ENCODE measurements at places on chromosomes 12 and 14.
A peak's percentile ranks its signal among the peaks of the same experiment; 100 is the strongest.

GRCh38 chr14:102655137-102655536, 62.7 kb downstream of the RCOR1 start:
- no peak for DNase-seq

DNA sequence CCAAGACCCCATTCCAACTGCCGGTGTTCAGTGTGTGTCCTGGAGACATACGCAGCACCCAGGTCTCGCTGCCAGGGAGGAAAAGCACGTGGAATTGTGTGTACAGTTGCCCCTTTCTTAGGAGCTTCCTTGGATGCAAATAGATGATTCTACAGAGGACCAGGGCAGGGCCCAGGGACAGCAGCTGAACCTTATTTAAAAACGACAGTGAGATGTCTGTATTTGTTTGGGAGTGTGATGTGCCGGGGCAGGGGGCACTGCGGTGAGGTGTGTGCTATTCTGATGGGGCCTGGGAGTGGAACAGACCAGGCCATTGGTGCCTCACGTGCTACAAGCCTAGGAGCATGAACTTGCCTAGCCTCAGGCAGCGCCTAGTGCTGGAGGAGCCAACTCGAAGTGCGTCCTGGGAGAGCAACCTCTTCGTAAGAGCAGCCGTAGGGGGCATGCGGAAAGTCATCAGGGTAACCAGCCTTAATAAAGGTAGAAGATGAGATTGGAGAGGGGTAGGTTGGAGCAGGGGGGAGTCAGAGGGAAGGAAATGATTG, 98.3 kb upstream of the ESRRB start:
- no peak for DNase-seq

- no peak for DNase-seq
These were observed 388.6 kb downstream of the RAD51B start for GRCh38 chr14:68208218-68208617.

- no peak for DNase-seq
These were observed 196.9 kb downstream of the BCL11B start for GRCh38 chr14:99075061-99075460.

- no peak for DNase-seq
These were observed 18.3 kb downstream of the TMEM106C start for GRCh38 chr12:47981496-47982260.

DNA sequence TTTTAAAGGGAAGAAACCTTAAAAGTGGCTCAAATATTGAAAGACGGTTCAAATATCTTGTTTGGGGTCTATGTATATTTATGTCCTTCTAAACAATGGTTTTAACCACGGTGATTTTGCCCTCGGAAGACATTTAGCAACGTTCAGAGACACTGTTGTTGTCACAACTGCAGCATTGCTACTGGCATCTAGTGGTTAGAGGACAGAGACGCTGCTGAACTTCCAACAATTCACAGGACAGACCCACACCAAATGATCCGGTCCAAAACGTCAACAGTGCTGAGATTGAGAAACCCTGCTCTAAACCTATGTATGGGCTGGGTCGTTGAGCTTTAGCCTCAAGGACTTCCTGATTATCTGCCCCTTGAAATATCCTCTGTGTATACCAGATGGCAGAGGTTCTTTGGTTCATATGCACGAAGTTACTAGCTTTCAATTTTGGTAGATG, 1.7 kb downstream of the ANGEL1 start:
- DNase-seq, result peak; percentile 8

DNA sequence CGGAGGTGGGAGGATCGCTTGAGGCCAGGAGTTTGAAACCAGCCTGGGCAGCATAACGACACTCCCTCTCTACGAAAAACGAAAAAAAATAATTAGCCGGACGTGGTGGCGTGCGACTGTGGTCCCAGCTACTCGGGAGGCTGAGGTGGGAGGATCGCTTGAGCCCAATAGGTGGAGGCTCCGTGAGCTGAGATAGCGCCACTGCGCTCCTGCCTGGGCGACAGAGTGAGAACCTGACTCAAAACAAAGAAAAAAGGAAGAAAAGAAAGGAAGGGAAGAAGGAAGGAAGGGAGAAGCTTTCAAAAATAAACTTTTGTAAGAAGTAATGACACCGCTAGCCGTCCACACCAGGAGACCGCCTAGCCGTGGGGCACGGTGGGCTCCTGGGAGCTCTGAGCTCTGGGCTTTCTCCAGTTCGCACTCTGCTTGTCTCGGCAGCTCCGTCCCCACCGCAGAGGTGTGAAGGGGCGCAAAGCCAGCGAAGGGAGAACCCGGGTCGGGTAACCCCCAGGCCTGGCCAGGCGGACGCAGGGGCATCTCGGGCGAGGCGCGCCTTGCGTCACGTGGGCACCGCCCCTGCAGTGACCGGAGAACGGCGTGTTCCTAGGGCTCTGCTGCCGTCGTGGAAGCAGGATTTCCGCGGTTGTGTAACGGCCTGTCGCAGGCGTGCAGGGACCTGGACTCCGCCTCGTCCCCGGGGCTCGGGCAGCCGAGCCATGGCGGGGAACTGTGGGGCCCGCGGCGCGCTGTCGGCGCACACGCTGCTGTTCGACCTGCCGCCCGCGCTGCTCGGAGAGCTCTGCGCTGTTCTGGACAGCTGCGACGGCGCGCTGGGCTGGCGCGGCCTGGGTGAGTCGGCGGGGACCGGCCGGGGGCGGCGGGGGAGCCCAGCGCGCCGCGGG, at the start of gene IRAK3:
IRAK3 (plus strand) TSS at position 631 of the 902 bp plus-strand sequence; CDS start at position 717, 86 bp downstream.
- DNase-seq, result no peak

DNA sequence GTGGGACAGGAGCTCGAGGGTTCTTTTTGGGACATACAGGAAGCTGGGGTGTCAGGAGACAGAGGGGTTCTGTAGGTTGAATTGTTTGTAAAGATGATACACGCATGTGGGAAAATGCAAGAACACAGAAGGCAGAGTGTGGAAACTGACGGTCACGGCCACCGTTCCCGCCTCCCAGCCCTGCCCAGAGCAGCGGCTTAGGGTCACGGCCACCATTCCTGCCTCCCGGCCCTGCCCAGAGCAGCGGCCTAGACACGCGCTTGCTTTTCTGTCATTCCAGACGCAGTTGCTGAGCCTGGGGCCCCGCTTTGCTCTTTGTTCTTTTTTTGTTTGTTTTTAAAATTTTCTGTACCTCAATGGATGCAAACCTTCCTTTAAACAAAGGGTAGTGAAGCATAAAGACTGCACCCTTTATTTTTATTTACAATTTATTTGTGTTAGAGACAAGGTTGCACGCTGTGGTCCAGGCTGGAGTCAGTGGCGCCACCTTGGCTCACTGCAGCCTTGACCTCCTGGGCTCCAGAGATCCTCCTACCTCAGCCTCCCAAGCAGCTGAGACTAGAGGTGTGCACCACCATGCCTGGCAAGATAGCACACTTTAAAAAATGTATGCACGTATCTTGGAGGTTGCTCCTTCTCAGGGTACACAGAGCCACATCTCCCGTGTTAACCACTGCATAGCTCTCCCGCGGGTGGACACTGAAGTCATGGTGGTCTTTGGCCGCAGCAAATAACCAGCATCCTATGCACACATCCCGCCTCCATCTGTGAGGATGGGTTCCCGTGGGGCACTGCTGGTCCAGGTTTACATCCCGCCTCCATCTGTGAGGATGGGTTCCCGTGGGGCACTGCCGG, 142.3 kb downstream of the ADGRD1 start:
- DNase-seq, result no peak

DNA sequence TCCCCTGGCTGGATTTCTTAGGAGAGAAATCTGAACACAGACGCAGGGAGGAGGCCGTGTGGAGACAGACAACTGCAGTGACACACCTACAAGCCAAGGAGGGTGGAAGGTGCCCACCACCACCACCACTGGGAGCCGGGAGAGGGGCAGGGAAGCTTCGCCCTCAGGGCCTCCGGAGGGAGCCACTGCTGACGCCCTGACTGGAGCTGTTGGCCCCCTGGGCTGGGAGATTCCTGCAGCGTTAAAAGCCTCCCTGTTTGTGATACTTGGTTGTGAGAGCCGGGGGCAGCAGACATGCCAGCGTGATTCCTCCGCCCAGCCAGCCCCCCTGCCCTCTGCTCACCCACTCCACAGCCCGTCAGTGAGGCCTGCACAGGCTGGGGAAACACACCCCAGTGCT, 72.0 kb downstream of the CHGA start:
- DNase-seq, result no peak

GRCh38 chr14:98444077-98444476, 827.9 kb downstream of the BCL11B start:
- no peak for DNase-seq

DNA sequence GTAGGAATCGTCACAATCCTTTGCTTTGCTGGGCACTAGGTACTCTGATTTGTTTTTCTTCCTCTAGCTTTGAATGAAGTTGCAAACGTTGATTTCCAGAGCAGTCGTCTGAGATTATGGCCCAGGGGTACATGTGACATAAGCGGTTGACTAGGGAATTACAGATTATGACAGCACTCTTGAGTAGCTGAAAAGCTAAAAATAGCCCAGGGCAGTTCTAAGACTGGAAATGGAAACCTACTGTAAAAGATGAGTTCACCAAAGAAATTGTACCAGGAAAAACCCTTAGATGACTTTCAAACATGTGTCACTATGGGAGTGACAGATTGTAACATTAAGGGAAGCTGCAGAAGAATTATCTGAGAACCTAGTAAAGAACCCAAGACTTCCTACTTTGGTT, 108.5 kb downstream of the ANO6 start:
- no peak for DNase-seq

GRCh38 chr12:27814851-27815591, 35.0 kb upstream of the MANSC4 start:
- DNase-seq, result no peak

- DNase-seq, result no peak
These were observed 11.7 kb upstream of the COL2A1 start for GRCh38 chr12:48015954-48016353.

DNA sequence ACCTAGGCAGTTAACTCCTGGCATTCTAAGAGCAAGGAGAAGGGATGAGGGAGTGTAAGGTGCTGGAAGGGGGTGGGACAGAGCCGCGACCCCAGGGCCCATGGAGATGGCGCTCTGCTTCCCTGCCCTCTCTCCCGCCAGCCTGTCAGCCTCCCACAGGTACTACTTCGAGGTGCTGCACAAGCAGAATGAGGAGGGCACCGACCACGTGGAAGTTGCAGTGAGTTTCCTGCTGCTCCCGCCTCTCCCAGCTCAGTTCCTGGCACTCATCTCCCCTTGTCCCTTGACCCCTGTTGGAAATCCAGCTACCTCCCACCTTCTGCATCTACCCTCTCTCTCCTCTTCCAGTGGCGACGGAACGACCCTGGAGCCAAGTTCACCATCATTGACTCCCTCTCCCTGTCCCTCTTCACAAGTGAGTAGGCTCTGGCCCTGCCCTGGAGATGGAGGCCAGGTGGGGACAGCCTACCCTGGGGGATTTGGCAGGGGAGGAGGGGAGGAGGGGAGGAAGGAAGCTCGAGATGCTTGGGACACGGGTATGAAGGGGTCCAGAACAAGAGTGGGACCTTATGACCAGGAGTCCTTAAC, 88.2 kb downstream of the B4GALNT3 start:
- no peak for DNase-seq

DNA sequence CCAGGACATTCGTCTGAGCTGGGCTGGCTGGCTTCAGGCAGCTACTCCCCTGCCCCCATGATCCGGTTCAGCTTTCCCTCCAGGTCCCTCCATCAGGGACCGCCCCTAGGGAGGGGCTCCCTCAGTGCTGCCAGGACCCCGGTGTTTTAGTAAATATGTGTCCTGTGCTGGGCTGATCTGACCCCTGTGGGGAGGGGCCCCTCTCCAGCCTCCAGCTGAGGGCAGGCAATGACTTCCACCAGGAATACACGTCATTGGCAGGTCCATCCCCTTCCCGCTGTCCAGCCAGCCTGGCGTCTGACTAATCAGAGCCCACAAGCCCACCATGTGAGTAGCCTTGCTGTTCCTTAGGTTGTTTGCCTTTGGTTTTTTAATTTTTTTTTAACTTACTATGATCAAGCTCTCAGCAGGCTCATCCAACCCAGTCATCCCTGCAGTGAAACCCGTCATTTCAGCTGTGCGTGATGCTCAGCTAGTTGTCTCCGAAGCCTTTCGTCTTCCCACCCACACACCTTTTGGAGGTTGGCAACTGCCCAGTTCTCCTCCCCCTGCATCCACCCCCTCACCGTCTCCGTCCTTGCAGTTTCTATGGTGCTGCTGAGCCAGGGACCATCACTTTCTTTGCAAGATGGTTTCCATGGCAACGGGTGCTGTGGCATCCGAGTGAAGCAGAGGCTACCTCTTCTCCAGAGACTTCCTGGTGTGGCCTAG, 16.0 kb upstream of the SERPINA4 start:
- DNase-seq, result peak; percentile 68

GRCh38 chr12:43882578-43883178, 46.8 kb downstream of the TMEM117 start:
- peak; percentile 17 for DNase-seq

DNA sequence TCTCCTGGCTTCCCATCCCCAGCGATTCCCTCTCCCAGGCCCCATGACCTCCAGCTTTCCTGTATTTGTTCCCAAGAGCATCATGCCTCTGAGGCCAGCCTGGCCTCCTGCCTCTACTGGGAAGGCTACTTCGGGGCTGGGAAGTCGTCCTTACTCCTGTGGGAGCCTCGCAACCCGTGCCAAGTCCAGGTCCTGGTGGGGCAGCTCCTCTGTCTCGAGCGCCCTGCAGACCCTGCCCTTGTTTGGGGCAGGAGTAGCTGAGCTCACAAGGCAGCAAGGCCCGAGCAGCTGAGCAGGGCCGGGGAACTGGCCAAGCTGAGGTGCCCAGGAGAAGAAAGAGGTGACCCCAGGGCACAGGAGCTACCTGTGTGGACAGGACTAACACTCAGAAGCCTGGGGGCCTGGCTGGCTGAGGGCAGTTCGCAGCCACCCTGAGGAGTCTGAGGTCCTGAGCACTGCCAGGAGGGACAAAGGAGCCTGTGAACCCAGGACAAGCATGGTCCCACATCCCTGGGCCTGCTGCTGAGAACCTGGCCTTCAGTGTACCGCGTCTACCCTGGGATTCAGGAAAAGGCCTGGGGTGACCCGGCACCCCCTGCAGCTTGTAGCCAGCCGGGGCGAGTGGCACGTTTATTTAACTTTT, 14.3 kb downstream of the C12orf43 start:
- no peak for DNase-seq

DNA sequence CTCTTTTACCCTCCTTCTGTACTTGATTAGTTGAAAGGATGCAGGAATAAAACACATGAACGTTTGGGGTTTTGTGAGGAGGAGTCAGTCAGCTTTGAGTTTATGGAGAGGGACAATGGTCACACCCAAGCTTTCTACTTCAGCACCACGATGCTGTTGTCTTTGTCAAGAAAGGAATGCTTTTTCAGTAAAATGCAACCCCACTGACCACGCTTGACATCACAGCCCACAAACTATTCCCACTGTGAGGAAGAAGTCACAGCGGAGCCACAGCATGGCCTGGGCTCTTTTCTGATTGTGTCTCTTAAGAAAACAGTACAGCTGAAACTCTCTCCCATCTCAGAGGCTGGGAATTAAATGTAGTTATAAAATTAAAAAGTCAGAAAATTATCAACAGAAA, 135.2 kb downstream of the APAF1 start:
- DNase-seq, result no peak

GRCh38 chr14:93954900-93955849, 21.2 kb downstream of the ASB2 start:
- DNase-seq, result no peak

Data from COR-L47 (cell line).